ENCODE measurements at places on chromosomes 1 and 21. TPM values are rescaled to one million over a fixed set of nuclear protein-coding genes. Genes with fewer than 3 reads are reported as not detected.

CORT gene
- total RNA-seq = 0.84 TPM

YOD1 gene
- 13.6 TPM for total RNA-seq

PRDM15 gene
- 9.8 TPM for total RNA-seq

- H3K36me3 ChIP-seq = no peaks in the 10 kb centered on the region
- DNase-seq = no peak
- no peak overlapping the region for H3K4me3 ChIP-seq
These were observed 64.5 kb downstream of the NPHP4 start for GRCh38 chr1:5927506-5928370.

GRCh38 chr1:161723459-161724141, 2.3 kb downstream of the FCRLB start:
- no peak overlapping the region for H3K4me3 ChIP-seq
- H3K27ac ChIP-seq = no peak overlapping the region
- peaks cover 15% of the 10 kb centered on the region for H3K4me1 ChIP-seq
- no peaks in the 10 kb centered on the region for H3K36me3 ChIP-seq
